ENCODE measurements at places on chromosomes 5 and 9.
A peak's percentile ranks its signal among the peaks of the same experiment; 100 is the strongest.

- DNase-seq: no peak
Measured at GRCh38 chr5:39779831-39780230, 355.1 kb upstream of the DAB2 start.

DNA sequence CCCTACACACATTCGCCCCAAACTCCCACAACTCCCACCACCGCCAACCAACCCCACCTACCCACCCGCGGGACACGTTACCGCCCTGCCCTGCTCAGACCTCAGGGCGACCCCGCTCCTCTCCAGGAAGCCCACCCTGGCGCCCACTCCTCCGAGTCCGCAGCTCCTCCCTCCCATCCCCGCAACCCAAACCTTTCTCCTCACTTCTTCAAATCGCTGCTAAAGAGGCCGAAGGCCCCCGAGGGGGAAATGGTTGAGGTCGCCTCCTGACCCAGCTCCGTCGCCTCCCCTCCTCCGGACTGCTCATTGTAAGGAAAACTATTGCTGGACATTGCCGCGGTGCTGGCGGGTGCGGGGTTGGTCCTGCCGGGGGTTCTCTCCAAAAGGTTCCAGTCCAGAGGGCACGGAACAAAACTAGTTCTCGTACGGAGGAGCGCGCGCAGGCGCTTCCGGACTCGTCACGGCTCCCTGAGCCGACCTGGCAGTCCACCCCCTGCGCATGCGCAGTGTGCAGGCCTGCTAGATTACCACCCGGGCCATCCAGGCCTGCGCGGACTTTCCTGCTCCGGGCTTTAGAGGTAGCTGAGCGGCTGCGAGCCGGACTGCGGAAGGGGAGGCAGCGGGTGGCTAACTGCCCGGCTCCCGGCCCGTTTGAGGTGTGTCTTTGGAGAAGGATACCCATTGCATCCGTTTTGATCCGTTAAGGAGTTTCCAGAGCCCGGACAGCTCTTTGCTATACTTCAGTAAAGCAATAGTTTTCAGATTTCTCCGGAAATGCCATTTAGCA, at the start of gene AP3B1:
Gene AP3B1, minus strand, starts transcription at position 451 of the 787 bp plus-strand sequence. Its CDS starts 119 bp downstream, at position 332.
- peak; percentile 98 for DNase-seq

- no peak for DNase-seq
Measured at GRCh38 chr5:66469684-66470083, 126.5 kb upstream of the MAST4 start.

- no peak for DNase-seq
Measured at GRCh38 chr5:33153372-33153771, 287.4 kb upstream of the TARS1 start.

- DNase-seq: no peak
Measured at GRCh38 chr9:83937861-83938455, 16.7 kb upstream of the KIF27 start.

DNA sequence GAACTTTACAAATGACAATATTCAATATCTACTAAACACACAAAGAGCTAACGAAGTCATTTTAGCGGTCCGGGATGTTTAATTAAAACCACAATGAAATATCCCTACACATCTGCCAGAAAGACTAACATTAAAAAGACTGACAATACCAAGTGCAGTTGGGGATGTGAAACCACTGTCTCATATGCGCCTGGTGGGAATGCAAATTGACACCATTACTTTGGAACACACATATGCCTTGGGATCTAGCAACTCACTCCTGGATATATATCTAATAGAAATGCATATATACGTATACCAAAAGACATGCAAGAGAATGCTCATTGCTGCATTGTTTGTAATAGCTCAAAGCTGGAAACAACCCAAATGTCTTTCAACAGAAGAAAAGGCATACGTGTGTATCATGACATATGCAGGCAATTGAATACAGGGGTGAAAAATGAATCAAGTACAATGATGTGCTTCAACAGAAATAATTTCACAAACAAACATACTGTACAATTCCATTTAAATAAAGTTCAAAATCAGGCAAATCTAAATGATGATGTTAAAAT, 153.3 kb downstream of the CARTPT start:
- no peak for DNase-seq

- DNase-seq: no peak
Measured at GRCh38 chr5:43804723-43805122, 201.7 kb downstream of the NNT start.

DNA sequence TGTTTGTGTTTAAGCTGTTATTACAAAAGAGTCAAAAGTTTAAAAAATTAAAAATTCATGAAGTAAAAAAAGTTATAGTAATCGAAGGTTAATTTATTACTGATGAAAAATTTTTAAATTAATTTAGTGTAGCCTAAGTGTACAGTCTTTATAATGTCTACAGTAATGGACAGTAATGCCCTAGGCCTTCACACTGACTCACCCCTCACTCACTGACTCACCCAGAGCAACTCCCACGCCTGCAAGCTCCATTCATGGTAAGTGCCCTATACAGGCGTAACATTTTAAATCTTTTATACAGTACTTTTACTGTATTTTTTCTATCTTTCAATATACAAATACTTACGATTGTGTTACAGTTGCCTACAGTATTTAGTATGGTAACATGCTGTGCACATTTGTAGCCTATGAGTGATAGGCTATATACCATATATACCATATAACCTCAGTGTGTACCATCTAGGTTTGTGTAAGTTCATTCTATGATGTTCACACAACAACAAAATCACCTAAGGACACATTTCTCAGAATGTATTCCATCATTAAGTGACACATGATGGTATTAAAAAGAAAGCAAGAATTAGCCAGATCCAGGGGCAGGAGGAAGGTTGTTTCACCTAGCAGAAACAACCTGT, 40.1 kb downstream of the DCAF10 start:
- no peak for DNase-seq

DNA sequence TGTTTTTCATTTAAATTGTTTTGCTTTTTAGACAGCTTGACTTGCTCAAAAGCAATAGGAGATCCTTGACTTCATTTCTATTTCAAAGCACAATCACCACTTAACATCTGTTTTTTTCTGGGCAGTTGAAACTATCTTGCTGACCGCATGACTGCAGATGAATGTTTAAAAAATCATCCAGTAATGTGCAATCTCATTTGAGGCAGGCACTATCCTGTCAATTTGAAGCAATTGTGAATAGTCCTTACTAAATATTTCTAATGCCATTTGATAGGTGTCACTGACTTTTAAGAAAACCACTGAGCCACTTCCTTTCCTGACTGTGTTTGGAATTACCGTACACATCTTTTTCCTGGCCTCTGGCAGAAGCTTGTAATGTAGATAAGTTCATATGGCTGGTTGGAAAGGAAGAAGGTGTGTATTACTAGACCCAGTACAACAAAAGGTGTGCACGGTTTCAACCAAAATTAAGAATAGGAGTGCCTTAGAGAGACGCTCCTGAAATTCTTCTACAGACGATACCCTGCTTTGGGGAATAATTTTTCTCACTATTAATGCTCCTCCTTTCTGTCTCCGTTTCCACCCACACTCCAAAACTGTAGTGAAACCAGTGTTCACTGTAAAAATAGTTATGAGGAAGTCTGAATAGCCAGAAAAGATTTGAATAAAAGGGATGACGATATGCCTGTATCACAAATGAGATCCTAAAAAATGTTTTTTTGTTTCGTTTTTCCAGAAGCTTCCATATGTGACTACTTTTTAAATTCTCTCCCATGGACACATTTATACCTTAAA, 136.7 kb upstream of the MOCS2 start:
- DNase-seq: no peak

GRCh38 chr9:27888661-27889295, 315.5 kb upstream of the C9orf72 start:
- DNase-seq: peak; percentile 4

GRCh38 chr5:160788102-160788660, 63.8 kb downstream of the ATP10B start:
- DNase-seq: no peak

Data from activated T-cell treated with anti-CD3 and anti-CD28 coated beads for 1 hour (primary cell).